ENCODE measurements at places on chromosomes 11 and 22.

GRCh38 chr11:106717222-106717621, 301.1 kb downstream of the GUCY1A2 start:
- no peak for DNase-seq

DNA sequence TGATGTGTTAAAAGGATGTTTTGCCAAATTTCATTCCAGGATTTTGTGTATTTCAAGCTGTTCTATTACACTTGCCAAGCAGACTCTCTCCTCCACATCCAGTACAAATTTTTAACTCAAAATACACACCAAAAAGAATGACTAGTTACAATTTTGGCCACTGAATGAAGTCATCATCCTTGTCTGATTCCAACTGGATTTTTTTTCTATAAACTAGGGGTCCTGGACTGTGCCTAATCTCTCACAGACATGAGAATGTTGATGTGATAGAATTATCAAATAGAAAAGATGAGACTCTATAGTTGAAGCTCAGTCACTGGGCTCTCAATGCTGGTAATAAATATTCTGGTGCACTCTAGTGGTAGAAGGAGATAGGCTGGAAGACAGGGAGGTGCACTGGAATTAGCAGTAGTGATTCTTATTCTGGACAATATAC, 85.8 kb downstream of the FANCF start:
- no peak for DNase-seq

GRCh38 chr22:30421695-30422480, 3.7 kb upstream of the MTFP1 start:
- DNase-seq: no peak

DNA sequence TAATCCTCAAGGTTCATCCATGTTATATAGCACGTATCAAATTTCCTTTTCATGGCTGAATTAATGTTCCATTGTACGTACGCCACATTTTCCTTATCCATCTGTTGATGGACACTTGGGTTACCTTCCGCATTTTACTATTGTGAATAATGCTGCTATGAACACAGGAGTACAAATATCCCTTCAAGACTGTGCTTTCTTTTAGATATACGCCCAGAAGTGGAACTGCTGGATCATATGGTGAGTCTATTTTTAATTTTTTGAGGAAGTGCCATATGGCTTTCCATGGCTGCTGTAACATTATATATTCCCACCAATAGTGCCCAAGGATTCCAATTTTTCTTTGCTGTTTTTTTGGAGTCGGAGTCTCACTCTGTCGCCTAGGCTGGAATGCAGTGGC, 6.0 kb downstream of the MRPL40 start:
- DNase-seq: no peak

- DNase-seq: no peak
These were observed 17.2 kb downstream of the AP2A2 start for GRCh38 chr11:942823-943222.

DNA sequence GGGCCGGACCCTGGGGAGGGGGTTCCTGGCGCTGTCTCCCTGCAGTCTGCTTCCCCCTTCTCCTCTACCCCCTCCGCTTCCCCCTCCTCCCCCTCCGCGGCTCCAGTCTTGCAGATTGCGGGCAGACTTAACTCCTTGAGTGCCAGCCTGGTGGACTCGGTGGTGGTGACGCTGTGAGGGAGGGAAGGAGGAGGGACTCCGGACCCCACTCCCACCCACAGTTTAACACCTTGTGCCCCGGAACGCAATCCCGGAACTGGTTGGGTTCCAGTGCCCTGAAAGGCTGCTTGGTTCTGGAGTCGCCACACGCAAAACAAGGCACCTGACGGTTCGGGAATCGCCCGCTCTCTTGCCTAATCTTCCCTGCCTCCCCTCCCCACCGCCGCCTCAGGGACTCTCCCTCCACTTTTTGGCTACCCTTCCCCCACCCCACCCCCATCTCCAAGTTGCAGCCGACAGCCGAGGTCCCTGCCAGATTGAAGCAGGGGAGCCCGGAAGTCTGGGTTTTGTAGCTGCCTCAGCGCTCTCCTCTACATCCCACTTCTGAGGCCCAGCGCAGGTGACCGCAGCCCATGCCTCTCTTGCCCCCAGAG, 3.9 kb upstream of the BCL9L start:
- DNase-seq: peak; percentile 93

- no peak for DNase-seq
These were observed 24.0 kb downstream of the ANKK1 start for GRCh38 chr11:113411536-113411935.

DNA sequence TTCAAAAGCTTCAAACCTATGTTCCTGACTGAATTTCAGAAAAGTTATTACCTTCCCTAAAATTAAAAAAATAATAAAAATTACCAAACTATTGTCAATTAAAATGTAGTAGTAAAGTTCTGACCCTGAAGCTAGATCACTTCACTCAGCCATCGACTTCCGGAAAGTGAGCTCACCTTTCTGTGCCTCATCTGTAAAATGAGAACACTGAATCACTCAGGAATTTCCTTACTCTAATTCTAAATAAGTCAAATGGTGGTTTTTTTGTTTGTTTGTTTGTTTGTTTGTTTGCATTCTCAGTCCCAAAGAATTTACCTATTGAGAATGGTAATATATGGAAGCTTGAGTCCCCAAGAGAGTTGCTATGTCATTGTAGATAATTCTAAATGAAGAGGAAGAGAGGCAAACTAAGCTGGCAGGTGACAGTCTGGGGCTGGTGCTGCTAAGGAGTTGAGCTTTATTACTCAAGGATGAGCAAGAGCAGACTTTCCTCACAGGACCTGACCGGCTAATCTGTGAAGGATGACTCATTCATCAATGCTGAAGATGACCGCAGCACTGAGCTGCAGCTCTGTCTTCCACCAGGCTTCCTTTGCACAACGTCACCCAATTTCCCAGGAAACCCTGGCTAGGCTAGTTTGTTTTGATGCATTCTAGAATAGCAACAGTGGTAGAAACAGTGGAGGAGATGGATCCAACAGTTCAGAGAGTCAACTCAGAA, 248.8 kb downstream of the RAB38 start:
- peak; percentile 20 for DNase-seq

DNA sequence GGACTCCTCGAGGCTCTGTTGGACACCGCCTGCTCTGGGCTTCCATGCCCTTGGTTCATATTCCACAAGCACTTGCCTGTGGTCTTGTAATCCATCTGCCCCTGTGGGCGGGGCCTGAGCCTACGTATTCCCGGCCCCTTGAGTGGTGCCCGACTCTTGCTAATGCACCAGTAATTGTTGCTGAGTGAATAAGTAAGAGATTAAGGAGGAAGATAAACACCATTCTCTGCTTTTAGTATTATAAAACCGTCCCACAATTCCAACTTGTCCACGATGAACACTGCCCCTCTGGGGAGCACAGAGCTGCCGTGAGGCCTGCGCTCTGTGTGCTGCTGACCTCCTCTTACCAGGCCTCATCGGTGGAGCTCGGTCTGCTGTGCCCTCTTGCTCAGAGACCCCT, 50.3 kb downstream of the MICAL2 start:
- DNase-seq: no peak

GRCh38 chr11:2428322-2428795, 16.0 kb downstream of the TRPM5 start:
- no peak for DNase-seq

- DNase-seq: no peak
These were observed 14.6 kb downstream of the MRGPRF start for GRCh38 chr11:68998390-68998911.

DNA sequence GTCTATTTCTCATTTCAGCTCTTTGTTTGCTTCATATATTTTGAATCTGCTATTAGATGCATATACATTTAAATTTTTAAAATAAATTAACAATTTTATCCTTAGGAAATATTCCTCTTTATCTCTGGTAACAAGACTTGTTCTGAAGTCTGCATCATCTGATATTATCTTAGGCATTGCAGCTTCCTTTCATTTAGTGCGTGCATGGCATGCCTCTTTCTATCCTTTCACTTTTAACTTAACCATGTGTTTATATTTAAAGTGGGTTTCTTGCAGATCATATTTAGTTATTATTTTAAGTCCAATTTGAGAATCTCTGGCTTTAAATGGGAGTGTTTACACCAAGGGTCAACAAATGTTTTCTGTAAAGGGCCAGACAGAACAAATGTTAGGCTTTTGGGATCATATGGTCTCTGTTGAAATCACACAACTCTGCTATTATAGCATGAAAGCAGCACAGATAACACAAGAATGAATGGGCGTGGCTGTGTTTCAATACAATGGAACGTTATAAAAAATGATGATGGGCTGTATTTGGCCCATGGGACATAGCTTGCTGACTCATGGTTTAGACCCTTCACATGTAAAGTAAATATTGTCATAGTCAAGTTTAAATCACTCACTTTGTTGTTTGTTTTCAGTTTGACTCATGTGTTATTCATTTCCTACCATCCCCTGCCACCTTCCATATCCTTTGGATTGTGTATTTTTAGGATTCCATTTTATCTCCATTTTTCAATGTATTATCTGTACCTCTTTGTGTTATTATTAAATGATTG, 83.9 kb upstream of the SNX19 start:
- no peak for DNase-seq

- DNase-seq: peak; percentile 66
These were observed 10.9 kb downstream of the AIP start for GRCh38 chr11:67493548-67494370.

GRCh38 chr11:57762235-57762861, 746 bp downstream of the CTNND1 start:
- DNase-seq: no peak

GRCh38 chr22:30240541-30241417, 5.8 kb downstream of the LIF start:
- no peak for DNase-seq

DNA sequence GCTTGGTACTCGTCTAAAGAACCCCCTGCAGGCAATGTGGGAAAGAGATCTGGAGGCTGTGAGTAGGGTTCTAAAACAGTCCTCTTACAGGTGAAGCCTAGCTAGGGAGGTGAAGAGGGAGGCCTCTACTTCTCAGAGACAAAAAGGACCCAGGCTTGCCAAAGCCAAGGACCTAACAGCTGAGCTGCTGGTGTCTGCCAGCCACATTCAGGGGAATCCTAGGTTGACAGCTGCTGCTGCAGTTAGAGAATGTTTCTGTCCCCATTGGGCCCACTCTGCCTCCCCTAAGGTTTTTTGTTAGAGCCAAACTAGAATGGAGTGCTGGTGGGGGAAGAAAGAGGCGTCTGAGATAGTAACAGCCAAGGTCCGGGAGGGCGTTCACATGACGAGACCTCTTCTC, 26.6 kb upstream of the TLCD5 start:
- no peak for DNase-seq

DNA sequence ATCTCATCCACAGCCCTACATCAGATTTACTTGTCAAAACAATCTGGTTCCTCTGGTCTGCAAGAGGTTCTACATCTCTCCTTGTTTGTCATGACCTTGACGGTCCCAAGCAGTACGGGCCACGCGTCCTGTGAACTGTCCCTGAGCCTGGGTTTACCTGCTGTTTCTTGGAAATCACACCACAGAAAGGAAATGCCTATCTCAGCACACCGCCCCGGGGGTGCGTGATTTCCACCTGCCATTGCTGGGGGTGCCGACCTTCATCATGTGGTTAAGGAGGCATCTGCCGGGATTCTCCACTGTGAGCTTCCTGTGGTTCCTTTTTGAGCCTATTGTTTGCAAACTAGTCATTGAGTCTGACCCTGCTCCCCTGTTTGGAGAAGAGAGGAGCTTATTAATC, 1363.4 kb downstream of the BRD1 start:
- DNase-seq: peak; percentile 6

- no peak for DNase-seq
These were observed 462 bp downstream of the UBE2L6 start for GRCh38 chr11:57566905-57567514.

DNA sequence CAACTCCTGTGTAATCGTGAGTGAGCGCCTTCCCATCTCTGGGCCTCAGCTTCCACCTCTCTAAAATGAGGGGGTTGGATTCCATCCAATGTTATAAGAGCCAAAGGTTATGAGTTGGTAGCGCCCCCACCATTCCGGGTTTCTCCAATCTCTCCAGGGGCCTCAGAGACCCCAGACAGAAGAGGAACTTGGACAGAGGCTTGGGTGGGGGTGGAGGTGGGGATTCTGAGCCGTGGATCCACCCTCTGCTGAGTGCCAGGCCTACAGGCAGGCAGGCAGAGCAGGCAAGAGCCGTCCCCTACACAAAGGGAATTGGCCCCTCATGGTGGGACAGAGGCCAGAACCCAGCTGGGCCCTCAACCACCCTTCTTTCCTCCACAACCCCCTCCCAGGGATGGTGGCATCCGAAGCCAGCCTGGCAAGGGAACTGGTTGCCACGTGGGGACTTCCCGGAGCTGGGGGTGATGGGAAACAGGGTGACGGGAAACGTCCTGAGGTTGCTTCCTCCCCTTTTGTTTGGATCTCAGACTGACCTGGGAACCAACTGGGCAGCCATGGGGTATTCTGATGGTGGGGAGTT, 31.8 kb downstream of the TXN2 start:
- no peak for DNase-seq
